ENCODE measurements at places on chromosomes 4 and X.
A peak's percentile ranks its signal among the peaks of the same experiment; 100 is the strongest.

GRCh38 chrX:1009771-1010170, 202.7 kb downstream of the CRLF2 start:
- DNase-seq, result no peak

DNA sequence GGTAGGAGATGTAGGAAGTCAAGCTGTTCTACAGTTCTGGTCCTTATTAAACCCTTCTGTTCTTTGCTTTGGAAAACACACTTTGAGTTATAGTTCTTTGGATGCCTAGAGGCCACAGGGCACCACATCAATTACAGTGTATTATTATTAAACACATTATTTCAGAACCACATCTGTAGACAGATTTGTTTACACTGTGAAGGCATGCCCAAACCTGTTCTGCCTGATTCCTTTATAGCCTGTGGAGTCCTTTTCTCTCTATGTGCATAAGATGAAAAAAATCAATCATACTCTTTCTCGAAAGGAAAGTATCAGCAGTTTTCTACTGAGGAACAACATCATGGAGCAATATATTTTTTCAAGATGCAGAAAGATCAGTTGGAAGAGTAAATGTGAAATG, 371.3 kb upstream of the INTU start:
- no peak for DNase-seq

DNA sequence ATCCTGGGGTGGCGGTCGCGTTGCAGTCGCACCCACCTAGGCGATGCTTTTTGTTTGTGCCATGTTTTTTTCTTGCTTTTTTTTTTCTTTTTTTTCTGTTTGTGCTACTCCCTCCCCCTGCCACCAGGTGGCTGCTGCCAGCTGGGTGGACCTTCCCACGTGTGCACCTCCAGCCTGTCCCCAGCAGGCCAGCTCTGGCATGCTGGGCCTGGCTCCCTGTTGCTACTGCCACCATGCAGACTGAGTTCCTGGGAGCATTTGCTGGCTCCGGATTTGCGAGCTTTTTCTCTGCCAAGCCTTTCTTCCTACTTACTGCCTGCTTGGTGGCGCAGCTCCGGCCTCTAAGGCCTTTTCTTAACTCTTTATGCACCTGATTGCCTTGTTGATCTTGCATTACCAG, 161.2 kb upstream of the WDFY3 start:
- DNase-seq, result no peak

- no peak for DNase-seq
Measured at GRCh38 chr4:40446839-40447238, 111.7 kb downstream of the CHRNA9 start.

GRCh38 chr4:112881842-112882241, 167.6 kb upstream of the ANK2 start:
- DNase-seq, result no peak

DNA sequence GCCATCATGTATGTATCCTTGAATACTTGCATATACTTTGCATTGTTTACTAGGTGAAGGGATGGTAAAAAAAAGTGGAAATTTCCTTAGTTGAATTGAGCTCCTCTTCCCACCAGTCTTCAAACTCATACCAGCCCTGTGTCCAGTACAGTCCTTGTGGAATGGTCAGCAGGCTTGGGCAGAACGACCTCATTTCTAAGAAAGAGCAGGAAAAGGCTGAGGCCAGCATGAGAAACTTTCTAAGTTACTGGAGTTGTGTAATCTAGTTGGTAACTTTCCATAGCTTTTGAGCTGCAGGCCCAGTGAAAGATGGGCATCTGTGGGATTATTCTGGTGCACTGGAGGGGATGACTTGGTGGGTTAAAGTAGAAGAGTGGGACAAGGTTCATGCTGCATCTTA, 87.6 kb downstream of the DCUN1D4 start:
- no peak for DNase-seq

GRCh38 chr4:84582302-84582987, 482 bp upstream of the CDS1 start:
- DNase-seq, result peak; percentile 60

DNA sequence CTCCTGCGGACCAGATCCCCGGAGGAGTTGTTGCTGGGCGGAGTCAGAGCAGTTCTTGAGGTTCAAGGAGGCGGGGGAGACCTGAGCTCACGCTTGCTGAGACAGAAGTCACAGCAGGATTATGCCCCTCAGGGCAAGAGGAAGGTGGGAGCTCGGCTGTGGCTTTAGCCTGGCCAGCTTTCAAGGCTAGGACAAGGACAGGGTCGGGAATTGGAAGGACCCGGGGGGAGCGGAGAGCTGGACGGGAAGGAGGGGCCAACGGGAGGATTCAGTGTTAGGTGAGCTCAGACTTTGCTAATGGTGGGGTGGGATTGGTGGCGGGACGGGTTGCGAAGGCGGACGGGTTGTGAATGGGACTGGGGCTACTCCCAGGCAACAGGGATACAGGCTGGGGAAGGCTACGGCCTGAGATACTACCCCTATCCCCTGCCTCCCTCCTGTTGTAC, at the start of gene RIBC1:
RIBC1 (plus strand) TSS at position 13 of the 446 bp plus-strand sequence. CDS start 3,404 bp downstream, outside the sequence.
- no peak for DNase-seq

GRCh38 chrX:103017542-103017941, 46.4 kb downstream of the BEX1 start:
- no peak for DNase-seq

- no peak for DNase-seq
Measured at GRCh38 chrX:124242131-124242530, 90.3 kb upstream of the TEX13D start.

DNA sequence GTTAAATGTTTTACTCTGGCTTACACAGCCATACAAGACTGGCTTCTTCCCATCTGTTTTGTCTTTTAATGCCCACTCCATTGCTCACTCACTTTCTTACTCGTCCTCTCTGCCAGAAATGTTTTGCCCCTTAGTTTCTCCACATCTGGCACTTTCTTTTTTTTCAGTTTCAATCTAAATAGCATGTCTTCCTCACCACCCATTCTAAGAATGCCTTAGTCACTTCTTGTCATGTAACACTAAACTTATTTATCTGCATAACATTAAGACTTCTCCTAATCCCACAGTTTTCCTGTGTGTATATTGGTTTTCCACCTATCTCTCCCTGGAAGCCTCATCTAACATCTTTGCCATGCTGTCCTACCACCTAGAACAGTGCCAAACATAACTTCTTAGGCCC, 119.3 kb downstream of the ADAMTS3 start:
- DNase-seq, result no peak

DNA sequence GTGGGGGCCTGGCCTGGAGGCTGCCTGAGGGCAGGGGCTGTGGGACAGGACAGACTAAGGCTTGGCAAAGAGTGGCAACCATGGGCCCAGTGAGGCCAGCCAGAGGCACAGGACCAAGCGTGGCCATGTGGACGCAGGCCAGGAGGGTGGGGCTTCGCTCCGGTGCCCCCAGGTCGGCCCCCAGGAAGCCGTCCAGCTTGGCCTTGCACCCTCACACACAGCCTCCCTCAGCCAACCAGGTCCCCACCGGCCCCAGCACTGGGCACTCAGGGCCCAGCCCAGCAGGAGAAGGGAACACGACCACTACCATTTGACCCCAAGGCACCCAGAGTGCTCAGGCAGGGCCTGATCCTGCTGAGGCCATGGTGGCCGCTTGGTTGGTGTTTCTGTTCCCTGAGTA, 57.2 kb downstream of the FAM53A start:
- no peak for DNase-seq
